Stimulated activated CD8-positive, alpha-beta memory T cell treated with anti-CD3 and anti-CD28 coated beads, Interleukin-7, amount 100 ng/mL, for 1 hour (primary cell): ENCODE measurements at places on chromosomes 4 and X.

DNA sequence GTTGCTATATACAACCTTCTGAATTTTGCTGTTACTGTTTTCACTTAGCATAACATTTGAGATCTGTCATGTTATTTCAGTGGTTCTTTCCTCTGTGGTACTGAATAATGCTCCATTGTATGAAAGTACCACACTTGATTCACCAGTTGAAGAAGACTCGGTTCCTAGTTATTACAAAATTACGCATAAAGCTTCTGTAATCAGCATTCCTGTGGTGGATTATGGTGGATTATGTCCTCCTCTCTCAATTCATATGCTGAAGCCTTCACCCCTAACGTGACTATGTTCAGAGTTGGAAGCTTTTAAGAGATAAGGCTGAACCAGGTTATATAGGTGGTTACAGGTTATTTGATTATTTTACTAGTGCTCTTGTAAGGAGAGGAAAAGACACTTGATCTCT lies 2143.5 kb upstream of the AGA start:
- no peak for DNase-seq

DNA sequence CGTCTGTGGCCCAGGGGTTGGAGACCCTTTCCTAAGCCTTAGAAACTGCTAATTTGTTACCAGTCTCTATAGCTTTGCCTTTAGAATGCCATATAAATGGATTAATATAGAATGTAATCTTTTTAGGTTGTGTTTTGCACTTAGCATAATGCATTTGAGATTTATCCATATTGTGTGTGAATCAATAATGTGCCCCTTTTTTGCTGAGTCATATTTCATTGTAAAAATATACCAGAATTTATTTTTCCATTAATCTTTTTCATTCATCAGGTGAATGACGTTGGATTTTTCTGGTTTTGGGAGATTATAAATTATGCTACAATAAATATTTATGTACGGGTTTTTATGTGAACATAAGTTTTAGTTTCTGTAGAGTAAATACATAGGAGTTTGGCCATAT lies 478.8 kb upstream of the MAGEB18 start:
- no peak for DNase-seq

DNA sequence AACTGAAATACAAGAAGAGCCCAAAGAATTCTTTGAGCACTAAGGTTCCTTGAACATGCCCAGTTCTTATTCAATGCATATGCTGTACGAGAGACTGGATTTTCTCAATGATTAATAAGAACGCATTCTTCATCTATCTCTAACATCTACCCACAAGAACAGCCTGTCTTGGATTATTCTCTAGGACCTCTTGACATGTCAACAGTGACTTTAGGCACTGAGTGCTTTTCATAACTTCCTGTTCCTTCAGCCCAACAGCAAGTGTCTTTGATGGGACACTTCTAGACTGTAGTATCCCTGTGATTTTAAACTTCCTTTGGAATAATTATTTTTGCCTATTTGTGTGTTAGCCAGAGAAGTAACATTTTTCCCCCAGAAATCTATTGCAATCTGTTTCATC lies 69.3 kb downstream of the OPHN1 start:
- no peak for DNase-seq

DNA sequence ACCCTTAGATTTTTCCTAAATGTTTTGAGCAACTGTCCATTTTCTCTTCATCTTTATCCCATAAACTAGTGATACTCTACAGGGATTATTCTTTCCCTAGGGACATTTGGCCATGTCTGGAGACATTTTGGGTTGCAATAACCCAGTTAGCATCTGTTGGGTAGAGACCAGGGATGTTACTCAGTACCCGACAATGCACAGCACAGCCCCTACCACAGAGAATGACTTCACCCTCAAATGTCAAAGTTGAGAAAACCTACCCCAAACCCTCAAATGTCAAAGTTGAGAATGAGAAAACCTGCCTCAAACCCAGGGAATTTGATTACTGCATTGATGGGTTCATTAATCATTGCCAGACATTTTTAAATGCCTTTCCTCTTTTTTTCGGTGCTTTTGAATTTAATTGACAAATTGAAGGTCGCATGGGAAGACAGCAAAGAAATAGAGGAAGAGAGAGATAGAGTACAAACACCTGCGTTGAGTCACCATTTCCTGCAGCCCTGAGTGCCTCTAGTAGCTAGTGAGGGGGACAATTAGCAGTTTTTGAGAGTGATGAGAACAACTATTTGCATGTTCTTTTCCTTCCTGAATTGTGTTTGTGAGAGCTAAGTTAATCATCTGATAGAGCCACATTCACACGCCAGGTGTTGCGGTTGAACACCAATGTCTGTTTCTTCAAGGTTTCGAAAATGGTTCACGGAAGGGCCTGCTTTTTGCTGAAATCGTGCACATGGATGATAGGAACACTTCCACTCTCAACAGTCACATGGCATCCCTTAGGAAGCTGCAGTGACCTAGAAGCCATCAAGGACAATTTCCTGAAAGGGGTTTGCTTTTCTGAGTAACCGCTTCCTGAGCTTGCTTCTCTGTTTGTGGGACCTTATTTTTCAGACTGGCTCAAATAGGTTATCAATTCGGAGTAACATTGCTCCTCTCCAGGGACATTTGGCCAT lies 203.9 kb upstream of the VCX3A start:
- DNase-seq, result no peak

DNA sequence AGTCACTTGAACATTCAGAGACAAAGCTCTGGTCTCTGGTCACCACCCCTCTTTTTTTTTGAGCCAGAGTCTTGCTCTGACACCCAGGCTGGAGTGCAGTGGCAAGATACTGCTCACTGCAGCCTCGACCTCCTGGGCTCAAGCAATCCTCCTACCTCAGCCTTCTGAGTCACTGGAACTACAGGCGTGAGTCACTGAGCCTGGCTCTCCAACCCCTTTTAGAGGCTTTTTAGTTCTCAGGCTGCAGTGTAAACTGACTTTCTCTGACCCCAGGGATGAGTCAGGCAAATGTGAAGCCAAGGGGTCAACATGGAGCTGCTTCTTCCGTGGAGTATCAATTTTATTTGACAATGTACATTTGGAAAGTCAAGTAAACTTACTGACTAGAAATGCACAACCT lies 229.2 kb downstream of the PTTG2 start:
- DNase-seq, result no peak
